Sigmoid colon (tissue), 7 donors: ENCODE measurements at places on chromosomes 4 and X. TPM values are rescaled to one million over a fixed set of nuclear protein-coding genes. Genes with fewer than 3 reads are reported as not detected.

- no peak for DNase-seq
- H3K4me1 ChIP-seq: no peaks in the 10 kb centered on the region
- no peak overlapping the region for H3K27ac ChIP-seq
- H3K27me3 ChIP-seq: no peaks in the 10 kb centered on the region
- H3K4me3 ChIP-seq: no peak overlapping the region
These were observed 60.4 kb upstream of the ATXN3L start for GRCh38 chrX:13380211-13380610.

DNA sequence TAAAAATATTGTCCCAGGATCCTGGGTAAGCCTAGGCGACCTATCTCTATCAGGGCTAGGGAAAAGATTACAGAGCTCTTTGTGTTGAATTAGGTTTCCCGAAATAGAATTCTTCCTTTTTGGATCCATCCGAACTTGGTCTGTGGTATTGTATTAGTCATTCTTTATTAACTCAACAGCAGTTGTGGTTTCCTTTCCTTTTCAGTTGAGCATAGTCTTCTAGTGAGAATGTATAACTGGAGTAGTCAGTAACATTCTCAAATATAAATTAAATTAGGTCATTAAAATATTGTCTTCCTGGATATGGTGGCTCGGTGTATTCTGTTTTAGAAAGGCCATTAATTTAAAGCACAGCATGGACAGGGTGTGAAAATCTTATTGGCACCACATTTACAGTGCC is 520.4 kb downstream of the NLGN4X start:
- no peaks in the 10 kb centered on the region for H3K27me3 ChIP-seq
- no peak for DNase-seq
- no peaks in the 10 kb centered on the region for H3K36me3 ChIP-seq
- H3K4me3 ChIP-seq: no peak overlapping the region

GRCh38 chrX:150570512-150570911 is 2.1 kb downstream of the MTM1 start:
- no peaks in the 10 kb centered on the region for H3K36me3 ChIP-seq
- H3K4me1 ChIP-seq: peaks cover 19% of the 10 kb centered on the region
- no peak overlapping the region for H3K27ac ChIP-seq
- no peak for DNase-seq
- no peaks in the 10 kb centered on the region for H3K27me3 ChIP-seq

- H3K27me3 ChIP-seq: no peaks in the 10 kb centered on the region
- no peak overlapping the region for H3K4me3 ChIP-seq
- no peaks in the 10 kb centered on the region for H3K36me3 ChIP-seq
- DNase-seq: no peak
These were observed 56.9 kb upstream of the SLC39A8 start for GRCh38 chr4:102402223-102402622.

DNA sequence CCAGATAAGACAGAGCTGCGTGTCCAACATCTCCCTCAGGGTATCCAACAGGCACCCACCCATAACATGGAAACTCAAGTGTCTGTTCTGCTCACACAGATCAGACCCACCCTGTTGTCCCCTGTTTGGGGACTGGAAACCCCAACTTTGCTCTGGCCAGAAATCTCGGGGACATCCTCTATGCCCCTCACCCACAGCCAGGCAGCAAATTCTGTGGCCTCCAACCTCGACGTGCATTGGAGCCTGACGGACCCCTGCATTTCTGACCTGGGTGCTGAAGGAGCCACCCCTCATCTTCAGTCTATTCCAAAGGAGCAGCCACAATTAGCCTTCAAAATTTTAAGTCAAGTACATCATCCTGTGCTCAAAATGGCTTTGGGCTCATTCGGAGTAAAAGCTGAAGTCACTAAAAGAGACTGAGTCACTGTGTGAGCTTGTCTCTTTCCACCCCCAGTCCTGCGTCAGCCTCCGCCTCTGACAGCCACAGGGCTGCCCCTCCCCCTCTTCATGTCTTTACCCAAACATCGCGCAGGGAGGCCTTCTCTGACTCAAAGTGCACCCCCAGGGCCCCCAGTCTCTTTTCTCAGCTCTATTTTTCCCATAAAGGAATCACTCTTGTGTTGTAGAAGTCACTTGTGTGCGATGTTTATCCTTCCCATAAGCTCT is 24.4 kb upstream of the PDE6B start:
- no peaks in the 10 kb centered on the region for H3K4me1 ChIP-seq
- no peaks in the 10 kb centered on the region for H3K36me3 ChIP-seq
- no peak overlapping the region for H3K27ac ChIP-seq
- H3K4me3 ChIP-seq: no peak overlapping the region
- H3K27me3 ChIP-seq: peaks cover 30% of the 10 kb centered on the region
- no peak for DNase-seq

- peaks cover 9% of the 10 kb centered on the region for H3K4me1 ChIP-seq
- peak; percentile 14 for DNase-seq
- H3K27me3 ChIP-seq: no peaks in the 10 kb centered on the region
- no peak overlapping the region for H3K4me3 ChIP-seq
- H3K36me3 ChIP-seq: no peaks in the 10 kb centered on the region
These were observed 55.2 kb downstream of the HTRA3 start for GRCh38 chr4:8324640-8325239.

Gene SPANXD
- not detected for total RNA-seq

Gene UGT2B17
- not detected for total RNA-seq

Gene FGFRL1
- total RNA-seq: 9.2 TPM

Gene ZFYVE28
- 3.1 TPM for total RNA-seq

GRCh38 chr4:169404960-169405359 is 134.2 kb upstream of the SH3RF1 start:
- H3K27ac ChIP-seq: no peak overlapping the region
- H3K4me3 ChIP-seq: no peak overlapping the region
- DNase-seq: no peak
- H3K27me3 ChIP-seq: no peaks in the 10 kb centered on the region
- no peaks in the 10 kb centered on the region for H3K4me1 ChIP-seq

GRCh38 chrX:34956916-34957315 is 14.3 kb downstream of the FAM47B start:
- H3K4me3 ChIP-seq: no peak overlapping the region
- H3K36me3 ChIP-seq: no peaks in the 10 kb centered on the region
- no peaks in the 10 kb centered on the region for H3K4me1 ChIP-seq
- no peak for DNase-seq
- no peaks in the 10 kb centered on the region for H3K27me3 ChIP-seq

- H3K27me3 ChIP-seq: no peaks in the 10 kb centered on the region
- H3K36me3 ChIP-seq: no peaks in the 10 kb centered on the region
- DNase-seq: no peak
- no peak overlapping the region for H3K4me3 ChIP-seq
These were observed 90.4 kb upstream of the RAB40AL start for GRCh38 chrX:102846544-102847236.

- no peak for DNase-seq
- H3K27ac ChIP-seq: no peak overlapping the region
- H3K36me3 ChIP-seq: no peaks in the 10 kb centered on the region
- H3K27me3 ChIP-seq: no peaks in the 10 kb centered on the region
- H3K4me1 ChIP-seq: peaks cover 40% of the 10 kb centered on the region
These were observed 118.7 kb downstream of the KLHL8 start for GRCh38 chr4:87101543-87102199.

Gene CXCL1
- 1.5 TPM for total RNA-seq

GRCh38 chrX:71809886-71810285 is 46.7 kb downstream of the CXorf49B start:
- DNase-seq: no peak
- no peak overlapping the region for H3K27ac ChIP-seq
- no peaks in the 10 kb centered on the region for H3K27me3 ChIP-seq
- no peak overlapping the region for H3K4me3 ChIP-seq

Gene TRPC5OS
- total RNA-seq: not detected

DNA sequence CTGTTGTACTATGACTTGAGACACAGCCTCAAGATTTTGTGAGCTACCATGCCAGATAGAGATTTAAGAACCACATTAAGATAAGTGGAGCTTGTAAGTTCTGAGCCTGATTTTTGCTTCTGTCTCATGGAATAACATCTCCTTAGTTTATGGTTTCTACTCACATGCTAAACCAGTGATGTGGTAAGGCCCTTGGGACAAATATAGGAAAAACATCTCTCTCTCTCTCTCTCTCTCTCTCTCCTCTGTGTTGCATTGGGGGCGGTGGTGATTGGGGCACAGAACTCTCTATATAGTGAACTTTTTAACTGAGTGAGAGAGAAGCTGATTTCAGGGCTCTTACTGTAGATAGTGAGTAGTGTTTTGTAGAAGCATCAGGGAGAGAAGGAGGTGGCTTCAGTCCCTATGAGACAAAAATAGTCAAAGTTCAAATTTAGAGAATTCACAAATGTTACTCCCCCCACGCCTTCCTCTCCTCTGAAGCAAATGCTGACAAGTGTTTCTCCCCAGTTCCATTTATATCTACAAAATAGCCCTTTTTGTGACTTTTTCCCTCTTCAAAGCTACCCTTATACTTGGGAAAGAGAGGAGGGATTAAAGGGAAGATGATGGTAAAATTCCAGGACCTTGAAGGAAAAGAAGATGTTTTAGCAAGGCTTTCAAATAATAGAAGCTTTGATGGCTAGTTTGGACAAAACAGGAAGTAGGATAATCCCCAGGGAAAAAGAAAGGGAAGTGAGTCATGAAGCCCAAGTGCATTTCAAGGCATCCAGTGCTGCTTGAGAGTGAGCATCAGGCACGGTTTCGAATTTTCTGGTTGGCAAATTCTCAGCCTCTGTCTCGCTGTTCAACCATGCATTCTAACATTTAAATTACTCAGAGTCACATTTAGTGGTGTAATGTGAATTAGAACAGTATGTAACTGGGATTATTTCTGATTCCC is 134.3 kb upstream of the AP1S2 start:
- H3K4me1 ChIP-seq: no peaks in the 10 kb centered on the region
- DNase-seq: no peak
- no peak overlapping the region for H3K4me3 ChIP-seq
- H3K36me3 ChIP-seq: no peaks in the 10 kb centered on the region

DNA sequence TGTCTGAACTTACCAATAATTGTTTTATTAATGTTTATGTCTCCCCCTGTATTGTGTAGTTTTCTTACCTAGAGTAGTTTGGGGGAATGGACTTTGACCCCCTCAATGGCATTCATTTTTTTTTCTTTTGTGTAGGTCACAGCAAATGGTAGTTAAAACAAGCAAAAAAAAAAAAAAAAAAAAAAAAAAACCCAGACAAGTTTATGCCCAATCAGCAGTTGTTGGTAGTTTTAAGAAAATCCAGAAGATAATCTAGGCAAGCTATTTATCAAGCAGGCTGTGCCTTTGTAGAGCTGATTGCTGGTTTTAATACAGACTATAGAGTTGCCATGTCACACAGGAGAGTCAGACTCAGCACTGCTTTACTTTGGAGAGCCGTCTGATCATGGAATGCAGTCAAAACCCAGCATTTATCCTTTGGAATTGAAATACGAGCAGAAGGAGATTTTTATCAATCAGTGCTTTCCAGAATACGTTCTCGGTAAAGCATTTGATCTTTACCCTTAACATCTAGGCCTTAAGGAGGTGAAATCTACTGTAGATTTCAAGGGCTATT is 16.6 kb downstream of the DCUN1D4 start:
- no peak for DNase-seq
- H3K4me3 ChIP-seq: no peak overlapping the region
- H3K27me3 ChIP-seq: no peaks in the 10 kb centered on the region
- H3K27ac ChIP-seq: no peak overlapping the region
- H3K36me3 ChIP-seq: peaks cover 3% of the 10 kb centered on the region
- peaks cover 17% of the 10 kb centered on the region for H3K4me1 ChIP-seq

Gene ALG13
- 80.9 TPM for total RNA-seq

Gene NAAA
- total RNA-seq: 43.5 TPM

- H3K27me3 ChIP-seq: no peaks in the 10 kb centered on the region
- H3K4me1 ChIP-seq: no peaks in the 10 kb centered on the region
- DNase-seq: no peak
- no peaks in the 10 kb centered on the region for H3K36me3 ChIP-seq
- H3K4me3 ChIP-seq: no peak overlapping the region
- no peak overlapping the region for H3K27ac ChIP-seq
These were observed 640.8 kb upstream of the INTU start for GRCh38 chr4:126991965-126992364.

Gene GUCY1B1
- 45.1 TPM for total RNA-seq

GRCh38 chr4:1682860-1683259 is 1.3 kb downstream of the FAM53A start:
- peak overlapping the region; percentile 63 for H3K4me3 ChIP-seq
- H3K36me3 ChIP-seq: no peaks in the 10 kb centered on the region
- DNase-seq: no peak
- H3K4me1 ChIP-seq: no peaks in the 10 kb centered on the region

- DNase-seq: no peak
- peaks cover 27% of the 10 kb centered on the region for H3K36me3 ChIP-seq
- no peak overlapping the region for H3K27ac ChIP-seq
- H3K4me3 ChIP-seq: no peak overlapping the region
These were observed 11.4 kb upstream of the UBA1 start for GRCh38 chrX:47182106-47182700.

GRCh38 chr4:7736436-7737267 is 203.0 kb downstream of the AFAP1 start:
- DNase-seq: no peak
- no peaks in the 10 kb centered on the region for H3K4me1 ChIP-seq
- no peaks in the 10 kb centered on the region for H3K27me3 ChIP-seq
- H3K4me3 ChIP-seq: no peak overlapping the region
- no peak overlapping the region for H3K27ac ChIP-seq

DNA sequence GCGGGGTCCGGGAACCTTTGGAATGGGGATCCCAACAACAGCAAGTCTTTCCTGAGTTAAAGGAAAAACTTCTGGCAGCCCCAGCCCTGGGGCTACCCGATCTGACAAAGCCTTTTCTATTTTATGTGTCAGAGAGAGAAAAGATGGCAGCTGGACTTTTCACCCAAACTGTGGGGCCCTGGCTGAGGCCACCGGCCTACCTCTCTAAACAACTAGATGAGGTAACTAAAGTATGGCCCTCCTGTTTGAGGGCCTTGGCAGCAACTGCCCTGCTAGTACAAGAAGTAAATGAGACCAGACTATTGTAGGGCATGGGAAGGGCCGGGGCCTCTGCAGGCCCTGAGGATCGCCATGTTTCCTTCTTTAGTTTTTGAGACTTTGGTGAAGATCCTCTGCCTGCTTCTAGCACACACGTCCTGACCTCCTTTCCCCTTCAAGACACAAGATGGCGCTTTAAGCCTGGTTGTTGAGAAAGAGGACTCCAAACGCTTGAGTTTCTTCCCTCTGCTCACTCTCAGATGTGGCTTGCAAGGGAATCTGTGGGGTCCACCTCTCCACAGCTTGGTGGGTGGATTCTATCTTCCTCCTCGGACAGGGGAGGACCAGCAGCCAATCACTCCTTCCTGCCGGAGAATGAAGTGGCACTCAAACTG is 18.5 kb upstream of the DRD5 start:
- no peaks in the 10 kb centered on the region for H3K27me3 ChIP-seq
- no peaks in the 10 kb centered on the region for H3K4me1 ChIP-seq

DNA sequence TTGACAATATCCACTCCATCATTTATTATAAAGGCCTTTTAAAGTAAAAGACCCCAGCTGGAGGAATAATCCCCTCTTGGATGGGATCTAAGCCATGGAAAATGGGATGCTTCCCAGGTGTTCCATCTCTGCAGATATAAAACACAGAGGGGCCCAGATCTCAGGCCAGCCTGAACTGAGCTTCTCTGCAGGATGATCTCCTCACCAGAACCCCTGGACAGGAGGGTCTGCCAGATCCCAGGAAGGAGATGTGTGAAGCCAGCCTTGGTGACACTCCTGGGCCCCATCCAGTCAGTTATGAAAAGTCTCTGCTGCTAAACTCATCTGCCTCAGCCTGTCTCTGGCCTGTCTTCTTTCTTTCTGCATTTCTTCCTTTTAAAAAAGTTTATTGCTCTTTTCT is 56.7 kb downstream of the HTRA3 start:
- H3K4me1 ChIP-seq: no peaks in the 10 kb centered on the region
- no peaks in the 10 kb centered on the region for H3K36me3 ChIP-seq
- no peak overlapping the region for H3K27ac ChIP-seq
- peak; percentile 79 for DNase-seq
- H3K4me3 ChIP-seq: no peak overlapping the region

GRCh38 chrX:41686788-41687187 is 2.0 kb upstream of the GPR34 start:
- no peak overlapping the region for H3K27ac ChIP-seq
- H3K36me3 ChIP-seq: no peaks in the 10 kb centered on the region
- no peaks in the 10 kb centered on the region for H3K27me3 ChIP-seq
- H3K4me3 ChIP-seq: no peak overlapping the region
- H3K4me1 ChIP-seq: no peaks in the 10 kb centered on the region

Gene RAB40A
- 0.71 TPM for total RNA-seq
